ENCODE measurements at places on chromosomes 6 and 20. TPM values are rescaled to one million over a fixed set of nuclear protein-coding genes. Genes with fewer than 3 reads are reported as not detected.

Gene CASP8AP2
- total RNA-seq = 33.2 TPM

Gene APOM
- 1.9 TPM for total RNA-seq

Gene NEDD9
- total RNA-seq = 64.0 TPM

Gene ANKEF1
- total RNA-seq = 2.9 TPM

Gene TOX2
- 17.2 TPM for total RNA-seq

Gene DPPA5
- total RNA-seq = not detected
